Stimulated activated CD4-positive, alpha-beta T cell treated with anti-CD3 and anti-CD28 coated beads, TNF-alpha, amount 100 ng/mL, for 24 hours (primary cell): ENCODE measurements at places on chromosomes 3 and 15.

DNA sequence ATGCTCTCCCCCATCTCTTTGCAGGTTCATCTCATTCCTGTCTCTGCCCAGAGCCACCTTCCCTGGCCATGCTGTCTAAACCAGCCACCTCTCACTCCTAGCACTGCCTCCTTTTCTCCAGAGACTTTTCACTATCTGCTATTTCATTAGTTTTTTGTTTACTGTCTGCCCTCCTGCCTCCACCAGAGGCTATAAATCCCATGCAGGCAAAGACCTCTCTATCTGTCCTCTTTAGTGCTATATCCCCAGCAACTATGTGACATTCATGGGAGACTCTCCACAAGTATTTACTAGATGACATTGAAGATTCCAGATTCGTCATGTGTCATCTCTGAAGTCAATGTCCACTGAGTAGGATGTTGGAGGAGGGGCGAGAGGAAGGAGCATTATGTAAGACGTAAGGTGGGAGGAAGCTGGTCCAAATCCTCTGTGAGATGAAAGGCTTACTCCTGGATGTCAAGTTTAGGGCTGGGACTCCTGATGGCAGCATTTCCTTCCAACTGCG, 3.4 kb upstream of the FAM43A start:
- no peak for DNase-seq

GRCh38 chr3:189689625-189690024, 58.4 kb downstream of the TP63 start:
- DNase-seq = no peak

GRCh38 chr3:75140904-75141615, 523.1 kb upstream of the FRG2C start:
- DNase-seq = no peak

- no peak for DNase-seq
Measured at GRCh38 chr15:60009980-60010732, 6.0 kb downstream of the FOXB1 start.
